Stimulated activated CD4-positive, alpha-beta T cell treated with anti-CD3 and anti-CD28 coated beads, Interleukin-15, amount 100 ng/mL, for 24 hours (primary cell): ENCODE measurements at places on chromosomes 12 and 14.

- no peak for DNase-seq
Observed at GRCh38 chr12:126160912-126161311, 1095.7 kb downstream of the AACS start.

- DNase-seq: no peak
Observed at GRCh38 chr14:101775826-101776225, 14.3 kb downstream of the PPP2R5C start.

DNA sequence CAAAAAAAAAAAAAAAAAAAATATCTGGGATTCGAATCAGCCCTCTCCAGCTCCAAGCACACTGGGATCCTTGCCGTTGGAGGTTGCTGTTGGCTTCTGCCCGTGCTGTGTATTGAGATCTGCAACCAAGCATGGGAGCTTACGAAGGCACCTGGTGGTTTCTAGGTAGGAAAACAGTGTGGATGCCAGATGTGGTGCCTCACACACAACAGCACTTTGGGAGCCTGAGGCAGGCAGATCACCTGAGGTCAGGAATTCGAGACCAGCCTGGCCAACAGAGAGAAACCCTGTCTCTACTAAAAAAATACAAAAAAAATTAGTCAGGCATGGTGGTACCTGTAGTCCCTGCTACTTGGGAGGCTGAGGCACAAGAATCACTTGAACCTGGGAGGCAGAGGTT is 47.4 kb downstream of the ATF7 start:
- DNase-seq: no peak

DNA sequence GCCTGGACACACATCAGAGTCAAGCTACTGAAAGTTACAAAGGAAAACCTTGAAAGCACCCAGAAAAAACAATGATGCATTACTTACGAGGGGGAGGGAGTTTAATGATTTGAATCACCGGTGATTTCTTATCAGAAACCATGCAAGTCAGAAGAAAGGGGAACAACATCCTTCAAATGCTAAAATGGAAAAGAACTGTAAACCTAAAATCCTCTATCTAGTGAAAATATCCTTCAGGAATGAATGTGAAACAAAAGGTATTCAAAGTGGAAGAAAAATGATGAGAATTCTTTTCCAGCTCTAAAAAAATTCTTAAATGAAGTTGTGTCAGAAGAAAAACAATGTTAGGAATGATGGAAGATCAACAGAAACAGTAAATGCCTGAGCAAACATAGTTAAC is 16.8 kb downstream of the SCAF11 start:
- no peak for DNase-seq

- DNase-seq: no peak
Observed at GRCh38 chr14:63939006-63939270, 86.1 kb downstream of the SYNE2 start.

DNA sequence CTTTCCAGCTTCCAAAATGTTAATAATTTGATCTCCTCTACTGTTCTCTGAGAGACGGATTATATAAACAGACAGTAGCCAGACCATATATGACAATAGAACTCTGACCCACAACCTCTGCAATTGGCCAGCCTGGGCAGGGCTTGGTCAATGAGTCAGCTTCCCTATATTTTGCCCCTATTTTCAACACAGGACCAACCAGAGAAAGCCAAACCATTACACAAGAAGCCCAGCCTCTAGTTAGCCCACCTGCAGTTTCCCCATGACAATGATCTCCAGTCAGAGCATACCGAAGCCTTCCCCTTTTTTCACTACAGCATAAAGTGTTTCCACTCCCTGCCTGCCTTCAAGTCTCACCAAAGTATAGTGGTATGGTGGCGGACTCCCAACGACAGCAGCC is 7.6 kb upstream of the EXD2 start:
- no peak for DNase-seq

- DNase-seq: no peak
Observed at GRCh38 chr12:68536885-68537485, 73.7 kb upstream of the RAP1B start.

DNA sequence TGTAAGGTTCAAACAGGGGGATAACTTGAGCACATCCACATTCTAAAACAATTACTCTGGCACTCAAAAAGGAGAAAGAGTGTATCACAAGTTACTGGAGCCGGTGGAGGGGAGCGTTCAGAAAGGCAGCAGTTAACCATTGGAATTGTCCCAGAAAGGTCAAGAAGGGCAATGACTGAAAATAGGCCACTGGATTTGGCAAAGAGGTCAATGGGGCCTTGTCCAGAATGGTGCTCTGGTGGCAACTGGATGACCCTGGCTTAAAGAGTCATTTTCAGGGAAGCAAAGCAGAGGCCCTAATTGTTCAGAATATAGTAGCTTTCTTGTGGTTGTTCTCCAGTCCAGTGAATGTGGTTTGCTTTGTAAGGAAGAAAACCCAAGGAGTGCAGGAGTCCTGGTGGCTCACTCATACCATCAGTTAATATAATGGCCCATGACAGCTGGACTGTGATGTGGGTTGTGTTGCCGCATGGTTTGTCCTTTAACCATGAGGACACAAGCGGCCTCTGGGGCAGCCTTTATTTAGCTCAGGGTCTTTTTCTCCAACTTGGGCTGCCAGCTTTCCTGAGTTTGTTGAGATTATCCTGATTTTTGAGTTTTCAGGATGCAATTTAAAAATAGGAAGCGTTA is 142.8 kb upstream of the PELI2 start:
- DNase-seq: no peak

- peak; percentile 26 for DNase-seq
Observed at GRCh38 chr14:69107407-69108003, 45.4 kb downstream of the DCAF5 start.

- DNase-seq: no peak
Observed at GRCh38 chr14:63273129-63273528, 45.6 kb downstream of the GPHB5 start.

DNA sequence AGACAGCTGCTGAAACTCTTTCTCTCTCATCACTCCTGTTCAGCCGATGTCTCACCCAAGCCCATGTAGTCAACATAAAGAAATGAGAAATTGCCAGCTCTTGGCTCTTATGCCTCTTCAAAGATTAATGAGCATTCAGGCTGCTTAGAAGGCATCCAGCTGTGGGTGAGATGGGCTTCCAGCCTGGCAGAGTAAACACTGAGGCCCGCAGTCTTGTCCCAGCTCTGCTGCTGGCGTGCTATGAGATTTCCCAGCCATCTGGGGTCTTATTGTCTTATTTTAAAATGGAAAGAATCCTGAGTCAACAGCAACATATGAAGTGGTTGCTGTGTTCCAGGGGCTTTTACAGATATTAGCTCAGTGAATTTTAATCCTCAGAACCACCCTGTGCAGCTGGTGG is 12.6 kb downstream of the RXYLT1 start:
- DNase-seq: no peak

DNA sequence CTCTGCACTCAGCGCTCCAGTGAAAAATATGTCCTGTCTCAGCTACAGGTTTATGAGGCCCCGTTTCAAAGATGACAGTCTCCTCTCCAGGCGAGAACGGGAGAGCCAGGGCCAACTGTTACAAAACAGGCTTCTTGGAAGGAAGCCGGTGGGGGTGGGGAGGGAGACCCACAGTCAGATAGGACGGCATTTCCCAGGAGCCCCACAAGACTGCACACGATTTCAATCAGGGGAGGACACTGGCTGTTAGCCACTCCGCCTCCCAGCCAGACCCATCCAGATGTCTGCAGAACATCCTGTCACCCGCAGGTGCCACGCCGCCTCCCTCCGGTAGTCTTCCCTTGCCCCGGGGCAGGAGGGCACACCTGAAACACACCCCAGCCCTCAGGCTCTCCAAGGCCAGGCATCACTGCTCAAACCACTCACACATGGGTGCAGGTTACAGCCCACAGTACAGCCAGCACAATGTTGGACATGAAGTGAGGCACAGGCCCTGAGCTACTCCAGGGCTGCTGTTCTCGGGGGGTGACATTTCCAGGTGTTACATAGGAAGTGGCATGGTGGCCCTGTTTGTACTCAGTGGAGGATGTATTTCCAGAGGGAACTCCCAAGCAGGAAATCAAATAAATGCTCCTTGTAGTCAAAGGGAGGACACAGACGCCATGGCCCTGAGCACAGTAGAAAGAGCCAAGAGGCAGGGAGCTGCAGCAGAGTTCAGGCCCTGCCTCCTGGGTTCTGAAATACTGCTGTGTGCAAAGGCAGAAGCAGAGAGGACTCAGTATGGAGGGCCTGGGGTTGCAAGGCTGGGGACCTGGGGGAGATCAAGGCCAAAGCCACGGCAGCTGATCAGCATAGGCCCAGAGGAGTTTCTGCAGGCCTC is 138.1 kb downstream of the BCL11B start:
- DNase-seq: no peak

- no peak for DNase-seq
Observed at GRCh38 chr12:108602976-108603704, 5.3 kb upstream of the TMEM119 start.

DNA sequence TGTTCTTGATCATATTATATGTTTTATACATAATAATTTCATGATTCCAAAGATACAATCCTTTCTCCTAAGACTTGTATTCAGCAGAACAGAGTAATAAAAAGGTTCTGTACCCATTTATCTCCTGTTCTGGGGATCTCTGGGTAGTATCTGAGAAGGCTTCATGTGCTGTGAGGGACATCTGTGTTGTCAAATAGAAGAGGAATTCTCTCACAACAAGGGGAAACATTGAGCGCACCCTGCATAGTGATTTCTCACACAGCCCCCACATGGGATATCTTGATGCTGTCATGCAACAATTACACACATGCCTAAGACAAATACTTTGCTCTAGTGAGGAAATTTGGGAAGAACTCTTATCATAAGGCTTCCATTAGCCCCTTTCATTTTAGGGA is 101.8 kb upstream of the ATF1 start:
- DNase-seq: no peak

- no peak for DNase-seq
Observed at GRCh38 chr12:103566398-103566797, 20.7 kb upstream of the STAB2 start.

GRCh38 chr12:46210873-46211439 is 57.9 kb downstream of the SLC38A1 start:
- no peak for DNase-seq

DNA sequence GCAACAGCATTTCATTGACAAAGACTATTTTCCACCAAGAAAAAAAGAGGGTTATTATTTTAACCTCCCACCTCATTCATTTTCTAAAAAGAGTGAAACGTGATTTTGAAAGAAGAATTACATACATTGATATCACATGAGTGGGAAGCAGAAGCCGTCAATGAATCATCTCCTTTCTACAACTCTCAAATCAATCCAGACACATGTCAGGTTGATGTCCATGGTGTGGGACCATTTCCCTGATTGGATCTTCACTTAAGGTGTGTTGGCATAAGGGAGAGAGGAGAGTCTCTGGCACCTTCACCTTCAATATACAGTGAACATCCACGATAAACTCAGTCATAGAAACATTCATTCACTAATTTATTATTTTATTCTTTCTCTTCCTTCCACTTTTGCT is 1095.1 kb downstream of the BCL11B start:
- no peak for DNase-seq

GRCh38 chr12:5010151-5010550 is 33.5 kb upstream of the KCNA5 start:
- DNase-seq: no peak

- peak; percentile 40 for DNase-seq
Observed at GRCh38 chr12:106583242-106584103, 669 bp downstream of the RFX4 start.

DNA sequence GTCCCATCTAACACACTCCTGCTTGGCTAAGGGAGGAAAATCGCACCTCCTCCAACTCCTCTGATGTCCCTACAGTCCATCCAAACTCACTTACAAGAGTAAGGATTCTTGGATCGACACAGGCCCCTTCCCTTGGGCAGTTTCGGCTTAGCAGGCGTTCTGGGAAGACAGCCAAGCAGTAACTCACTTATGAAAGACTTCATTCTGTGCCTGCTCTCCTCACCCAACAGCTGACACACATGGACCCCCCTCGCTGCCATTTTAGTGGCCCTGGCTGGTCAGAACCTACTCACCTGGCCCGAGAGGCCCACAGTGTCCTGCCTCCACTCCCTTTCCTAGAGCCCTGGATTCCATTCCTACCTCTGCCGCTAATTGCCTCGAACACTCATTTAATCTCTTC is 52.3 kb upstream of the BCL2L14 start:
- DNase-seq: no peak

DNA sequence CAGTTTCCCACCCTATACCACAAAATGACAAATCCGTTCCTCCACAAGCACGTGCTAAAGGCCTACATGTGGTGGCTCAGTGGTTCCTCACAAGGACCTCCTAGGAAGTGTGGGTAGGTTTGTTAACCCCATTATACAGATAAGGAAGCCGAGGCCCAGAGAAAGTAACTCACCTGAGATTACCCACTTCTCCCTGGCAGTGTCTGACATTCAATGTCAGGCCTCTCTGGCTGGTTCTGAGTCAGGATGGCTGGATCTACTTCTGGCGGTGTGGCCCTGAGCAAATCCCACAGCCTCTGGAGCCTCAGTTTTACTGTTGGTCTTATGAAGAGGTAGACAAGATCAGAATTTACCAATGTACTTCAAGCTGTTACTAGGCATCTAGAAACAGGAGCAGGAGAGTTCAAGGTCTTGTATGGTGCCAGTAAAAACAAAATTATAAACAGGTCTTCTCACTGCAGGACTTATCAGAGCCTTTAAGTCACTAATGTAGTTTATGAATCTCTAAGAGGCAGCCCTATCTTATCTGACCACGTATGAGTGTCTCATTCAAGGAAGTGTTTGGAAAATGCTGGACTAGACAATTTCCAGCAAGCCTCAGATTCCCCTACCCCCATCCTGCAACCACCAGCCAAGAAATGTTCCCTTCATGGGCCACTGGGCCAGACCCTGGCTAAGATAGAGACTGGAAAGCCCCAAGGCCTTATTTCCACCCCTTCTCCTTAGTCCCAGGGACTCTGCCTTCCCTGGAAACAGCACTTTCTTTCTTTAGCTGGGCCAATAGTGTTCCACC is 4.2 kb downstream of the HSPB8 start:
- DNase-seq: no peak

DNA sequence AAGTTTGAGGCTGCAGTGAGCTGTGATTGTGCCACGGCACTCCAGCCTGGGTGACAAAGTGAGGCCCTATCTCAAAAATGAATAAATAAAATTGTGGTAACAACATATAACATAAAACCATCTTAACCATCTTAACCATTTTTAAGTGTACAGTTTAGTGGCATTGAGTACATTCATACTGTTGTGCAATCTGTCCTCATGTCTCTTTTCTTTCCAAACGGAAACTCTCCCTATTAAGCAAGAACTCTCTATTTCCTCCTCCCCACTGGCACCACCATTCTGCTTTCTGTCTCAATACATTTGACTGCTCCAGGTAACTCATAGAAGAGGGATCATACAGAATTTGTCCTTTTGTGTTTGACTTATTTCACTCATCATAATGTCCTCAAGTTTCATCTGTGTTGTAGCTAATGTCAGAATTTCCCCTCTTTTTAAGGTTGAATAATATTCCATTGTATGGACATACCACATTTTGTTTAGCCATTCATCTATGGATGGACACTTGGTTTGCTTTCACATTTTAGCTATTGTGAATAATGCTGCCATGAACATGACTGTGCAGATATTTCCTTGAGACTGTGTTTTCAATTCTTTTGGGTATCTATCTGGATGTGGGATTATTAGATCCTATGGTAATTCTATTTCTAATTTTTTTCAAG is 4.4 kb upstream of the MARK3 start:
- DNase-seq: no peak

- DNase-seq: no peak
Observed at GRCh38 chr12:43237238-43237879, 314.6 kb downstream of the ADAMTS20 start.
